ENCODE measurements at places on chromosomes 5 and 9. TPM values are rescaled to one million over a fixed set of nuclear protein-coding genes. Genes with fewer than 3 reads are reported as not detected.

The PPP1R26 gene
- total RNA-seq = 38.0 TPM

The POU5F2 gene
- total RNA-seq = 0.22 TPM

The CDH10 gene
- total RNA-seq = 0.22 TPM

The MYMK gene
- not detected for total RNA-seq

The PCDHB4 gene
- 1.6 TPM for total RNA-seq

The SMC5 gene
- total RNA-seq = 27.6 TPM

The PFN3 gene
- not detected for total RNA-seq

The LOX gene
- 0.79 TPM for total RNA-seq

The SLC6A3 gene
- 0.61 TPM for total RNA-seq

The HTR1A gene
- 0.79 TPM for total RNA-seq

The FBP2 gene
- total RNA-seq = not detected

The DIMT1 gene
- 35.5 TPM for total RNA-seq

The WDR38 gene
- total RNA-seq = not detected

The PIP5KL1 gene
- 11.6 TPM for total RNA-seq

The C1QTNF3 gene
- 1.1 TPM for total RNA-seq

The IFNA21 gene
- total RNA-seq = not detected

DNA sequence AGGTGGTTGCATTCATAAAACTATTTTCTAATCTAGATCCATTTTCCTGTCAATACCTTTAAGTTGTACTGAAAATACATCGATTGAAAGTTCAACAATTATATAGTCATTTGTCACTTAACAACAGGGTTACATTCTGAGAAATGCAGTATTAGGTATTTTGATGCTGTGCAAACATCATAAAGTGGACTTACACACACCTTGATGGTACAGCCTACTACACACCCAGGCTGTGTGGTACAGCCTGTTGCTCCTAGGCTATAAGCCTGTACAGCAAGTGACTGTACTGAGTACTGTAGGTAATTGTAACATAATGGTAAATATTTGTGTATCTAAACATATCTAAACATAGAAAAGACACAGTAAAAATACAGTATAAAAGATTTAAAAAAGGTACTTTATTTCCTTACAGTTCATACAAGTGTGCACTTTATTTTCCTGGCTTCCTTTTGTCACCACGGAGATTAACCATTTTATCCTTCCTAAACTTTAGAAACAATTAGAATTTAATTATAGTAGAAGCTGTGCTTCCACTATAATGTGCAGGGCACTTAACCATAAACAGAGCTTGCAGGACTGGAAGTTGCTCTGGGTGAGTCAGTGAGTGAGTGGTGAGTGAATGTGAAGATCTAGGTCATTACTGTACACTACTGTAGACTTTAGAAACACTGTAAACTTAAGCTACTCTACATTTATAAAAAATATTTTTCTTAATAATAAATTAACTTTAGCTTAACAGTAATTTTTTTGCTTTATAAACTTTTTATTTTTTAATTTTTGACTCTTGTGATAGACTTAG, 42.9 kb upstream of the MEF2C start:
- no peaks in the 10 kb centered on the region for H3K27me3 ChIP-seq
- H3K36me3 ChIP-seq = no peaks in the 10 kb centered on the region
- no peak overlapping the region for H3K27ac ChIP-seq
- H3K4me1 ChIP-seq = no peaks in the 10 kb centered on the region

DNA sequence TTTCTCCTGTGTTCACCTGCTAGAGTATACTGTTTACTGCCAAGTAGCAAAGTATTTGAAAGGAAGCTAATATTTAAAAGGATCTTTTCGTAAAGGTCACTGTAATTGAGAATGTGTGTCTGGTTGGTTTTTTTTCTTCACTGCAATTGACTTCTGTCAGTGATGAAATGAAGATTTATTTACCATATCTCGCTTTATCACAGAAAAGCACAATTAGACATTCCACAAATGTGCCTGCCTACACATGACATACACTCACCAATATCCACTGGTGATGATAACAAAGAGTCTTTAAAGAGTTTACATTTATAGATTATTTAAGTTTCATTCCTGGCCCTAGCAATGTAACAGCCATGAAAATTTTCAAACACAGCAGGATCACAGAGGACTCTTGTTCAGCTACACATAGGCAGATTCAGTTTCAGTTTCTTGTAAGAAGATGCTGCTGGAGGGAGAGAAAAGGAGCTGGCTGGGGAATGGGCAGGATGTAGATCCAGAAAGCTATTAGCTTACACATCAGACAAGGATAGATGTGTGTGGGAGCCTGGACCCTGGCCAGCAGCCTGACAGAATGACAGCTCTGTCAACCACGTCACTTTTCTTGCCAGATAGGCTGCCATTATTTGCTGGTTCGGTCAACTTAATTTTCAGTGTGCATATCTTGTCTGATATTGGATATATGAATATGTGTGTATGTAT, 104.0 kb downstream of the GDNF start:
- no peaks in the 10 kb centered on the region for H3K36me3 ChIP-seq
- no peak overlapping the region for H3K27ac ChIP-seq
- H3K4me3 ChIP-seq = no peak overlapping the region
- no peaks in the 10 kb centered on the region for H3K27me3 ChIP-seq
- no peak for DNase-seq

GRCh38 chr5:125756456-125756855, 666.8 kb upstream of the GRAMD2B start:
- H3K27ac ChIP-seq = no peak overlapping the region
- H3K4me1 ChIP-seq = no peaks in the 10 kb centered on the region
- no peaks in the 10 kb centered on the region for H3K27me3 ChIP-seq
- no peak for DNase-seq
- no peak overlapping the region for H3K4me3 ChIP-seq

- peaks cover 33% of the 10 kb centered on the region for H3K36me3 ChIP-seq
- H3K4me3 ChIP-seq = peak overlapping the region; percentile 100
- no peaks in the 10 kb centered on the region for H3K27me3 ChIP-seq
- H3K4me1 ChIP-seq = peaks cover 3% of the 10 kb centered on the region
- no peak for DNase-seq
Observed at GRCh38 chr5:43312699-43313034, 545 bp downstream of the HMGCS1 start.

DNA sequence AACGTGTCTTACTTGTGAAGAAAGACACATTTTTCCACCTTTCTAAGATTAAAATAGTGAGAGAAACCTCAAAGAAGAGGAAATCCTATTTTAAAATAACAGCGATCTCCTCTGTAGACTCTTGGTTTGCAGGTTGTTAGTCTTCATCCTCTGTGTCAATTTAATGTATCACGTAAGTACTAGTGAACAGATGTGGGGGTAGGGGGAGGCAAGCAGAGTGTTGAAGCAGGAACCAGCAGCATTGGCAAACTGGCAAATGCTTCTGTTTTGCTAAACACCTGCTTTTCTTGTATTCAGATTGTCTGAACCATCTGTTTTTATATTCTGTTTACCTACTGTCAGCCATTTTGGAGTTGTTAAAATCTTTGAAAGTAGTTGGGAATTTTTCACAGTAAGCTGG, 159.3 kb upstream of the TLX3 start:
- H3K36me3 ChIP-seq = no peaks in the 10 kb centered on the region
- H3K4me1 ChIP-seq = peaks cover 2% of the 10 kb centered on the region
- H3K27ac ChIP-seq = no peak overlapping the region
- no peaks in the 10 kb centered on the region for H3K27me3 ChIP-seq
- no peak for DNase-seq

DNA sequence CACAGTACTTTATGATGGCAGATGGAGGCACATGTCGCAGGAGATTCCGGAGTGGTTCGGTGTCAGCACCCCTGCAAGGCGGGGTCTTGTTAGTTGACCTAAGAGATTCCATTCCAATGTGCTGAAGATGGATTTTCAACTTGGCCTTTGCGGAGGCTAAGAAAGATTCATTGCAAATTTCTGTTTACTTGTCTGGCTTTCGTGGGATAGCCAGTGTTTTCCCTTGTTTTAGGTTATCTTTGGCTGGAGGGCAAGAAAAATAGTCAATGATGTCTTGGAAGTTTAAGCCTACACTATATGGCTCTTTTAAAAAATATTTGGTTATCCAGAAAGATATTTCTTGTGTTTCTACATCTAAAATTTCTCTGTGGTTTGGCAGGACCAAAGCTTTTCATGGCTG, 123.6 kb upstream of the PTCH1 start:
- no peaks in the 10 kb centered on the region for H3K4me1 ChIP-seq
- H3K4me3 ChIP-seq = no peak overlapping the region
- no peaks in the 10 kb centered on the region for H3K36me3 ChIP-seq

- H3K27me3 ChIP-seq = no peaks in the 10 kb centered on the region
- H3K4me3 ChIP-seq = no peak overlapping the region
- peaks cover 11% of the 10 kb centered on the region for H3K36me3 ChIP-seq
- no peak overlapping the region for H3K27ac ChIP-seq
- no peaks in the 10 kb centered on the region for H3K4me1 ChIP-seq
Observed at GRCh38 chr5:94102849-94103248, 361.4 kb upstream of the POU5F2 start.

- peak overlapping the region; percentile 78 for H3K4me3 ChIP-seq
- H3K27ac ChIP-seq = no peak overlapping the region
- DNase-seq = no peak
- no peaks in the 10 kb centered on the region for H3K36me3 ChIP-seq
Observed at GRCh38 chr9:20623021-20623747, 885 bp upstream of the MLLT3 start.

DNA sequence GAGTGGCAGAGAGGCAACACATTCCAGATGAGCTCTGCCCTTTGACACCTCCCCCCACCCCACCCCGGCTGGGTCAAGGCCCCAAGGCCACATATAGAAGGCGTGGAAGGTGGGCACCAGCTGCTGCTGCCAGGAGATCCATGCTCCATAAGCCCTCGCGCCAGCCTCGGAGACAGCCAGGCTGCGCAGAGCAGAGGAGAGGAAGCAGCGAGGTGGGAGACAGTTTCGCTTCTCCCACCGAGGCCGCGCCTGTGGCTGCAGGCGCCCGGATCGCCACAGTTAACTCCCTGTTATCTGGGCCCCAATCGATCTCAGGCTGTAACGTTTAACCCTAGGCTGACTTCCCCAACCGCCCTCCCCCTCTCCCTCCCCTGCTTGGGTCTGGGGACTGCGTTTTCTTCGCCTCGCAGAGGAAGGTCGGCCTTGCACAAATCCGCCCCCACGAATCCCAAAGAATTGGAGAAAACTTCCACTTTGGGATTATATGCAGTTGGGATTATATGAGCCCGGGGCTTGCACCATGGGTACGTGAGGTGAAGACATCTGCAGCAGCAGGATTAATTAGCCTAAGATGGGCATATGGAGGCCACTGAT, 1.1 kb upstream of the CXXC5 start:
- DNase-seq = no peak
- peak overlapping the region; percentile 99 for H3K4me3 ChIP-seq
- H3K27ac ChIP-seq = no peak overlapping the region
- H3K4me1 ChIP-seq = peaks cover 9% of the 10 kb centered on the region
- H3K27me3 ChIP-seq = peaks cover 14% of the 10 kb centered on the region

DNA sequence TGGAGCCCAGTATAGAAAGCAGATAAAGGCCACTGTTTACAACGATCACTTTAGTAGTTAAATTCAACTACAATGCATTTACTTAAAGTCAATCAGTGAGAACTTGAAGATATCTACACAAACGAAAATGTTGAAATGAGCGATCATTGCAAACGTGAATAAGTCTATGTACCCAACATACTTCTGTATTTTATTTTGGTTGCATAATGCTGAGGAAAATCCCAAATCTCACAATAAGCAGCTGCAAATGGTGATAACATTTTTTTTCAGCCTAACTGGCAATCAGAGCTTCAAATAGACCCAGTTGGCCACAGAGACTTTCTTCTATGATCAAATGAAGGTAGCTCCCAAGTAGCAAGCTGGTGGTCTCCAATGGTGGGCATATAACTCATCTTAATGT, 32.1 kb downstream of the PDGFRB start:
- H3K4me3 ChIP-seq = no peak overlapping the region
- no peaks in the 10 kb centered on the region for H3K36me3 ChIP-seq
- no peak for DNase-seq
- H3K27me3 ChIP-seq = no peaks in the 10 kb centered on the region
- no peaks in the 10 kb centered on the region for H3K4me1 ChIP-seq

- peaks cover under 1% of the 10 kb centered on the region for H3K36me3 ChIP-seq
- H3K4me1 ChIP-seq = peaks cover 5% of the 10 kb centered on the region
- H3K27ac ChIP-seq = no peak overlapping the region
- H3K4me3 ChIP-seq = no peak overlapping the region
Observed at GRCh38 chr5:143274952-143275351, 128.5 kb downstream of the NR3C1 start.

- peaks cover 14% of the 10 kb centered on the region for H3K36me3 ChIP-seq
- DNase-seq = no peak
- H3K27me3 ChIP-seq = no peaks in the 10 kb centered on the region
- H3K27ac ChIP-seq = no peak overlapping the region
- H3K4me1 ChIP-seq = no peaks in the 10 kb centered on the region
Observed at GRCh38 chr5:124524552-124525232, 221.7 kb downstream of the ZNF608 start.

DNA sequence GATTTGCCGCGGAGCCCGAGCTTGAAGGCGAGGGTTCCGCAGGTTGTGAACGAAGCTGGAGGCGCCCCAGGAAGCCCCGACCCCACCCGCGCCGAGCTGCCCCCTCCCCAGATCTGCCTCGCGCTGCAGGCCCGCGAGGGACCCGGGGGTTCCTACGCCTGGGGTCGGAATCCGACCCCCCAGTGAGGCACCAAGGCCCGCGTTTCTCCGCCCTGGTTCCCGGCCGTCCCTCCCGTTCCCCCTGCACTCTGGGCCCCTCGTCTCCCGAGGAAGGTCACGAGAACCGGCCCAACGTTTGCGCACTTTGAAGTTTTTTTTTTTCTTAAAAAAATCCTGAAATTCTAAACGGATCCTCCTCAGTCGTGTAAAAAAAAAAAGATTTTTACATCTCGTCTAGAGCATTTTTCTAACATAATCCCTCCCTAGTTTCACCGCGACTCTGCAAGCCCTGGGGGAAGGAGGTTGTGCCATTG, 880 bp upstream of the GFPT2 start:
- peaks cover 7% of the 10 kb centered on the region for H3K4me1 ChIP-seq
- H3K27ac ChIP-seq = no peak overlapping the region
- peak overlapping the region; percentile 62 for H3K4me3 ChIP-seq
- no peak for DNase-seq
- H3K36me3 ChIP-seq = peaks cover 23% of the 10 kb centered on the region

- H3K4me1 ChIP-seq = no peaks in the 10 kb centered on the region
- no peak for DNase-seq
- H3K4me3 ChIP-seq = no peak overlapping the region
- no peak overlapping the region for H3K27ac ChIP-seq
- H3K36me3 ChIP-seq = peaks cover 84% of the 10 kb centered on the region
Observed at GRCh38 chr5:178216088-178216534, 11.8 kb downstream of the HNRNPAB start.

DNA sequence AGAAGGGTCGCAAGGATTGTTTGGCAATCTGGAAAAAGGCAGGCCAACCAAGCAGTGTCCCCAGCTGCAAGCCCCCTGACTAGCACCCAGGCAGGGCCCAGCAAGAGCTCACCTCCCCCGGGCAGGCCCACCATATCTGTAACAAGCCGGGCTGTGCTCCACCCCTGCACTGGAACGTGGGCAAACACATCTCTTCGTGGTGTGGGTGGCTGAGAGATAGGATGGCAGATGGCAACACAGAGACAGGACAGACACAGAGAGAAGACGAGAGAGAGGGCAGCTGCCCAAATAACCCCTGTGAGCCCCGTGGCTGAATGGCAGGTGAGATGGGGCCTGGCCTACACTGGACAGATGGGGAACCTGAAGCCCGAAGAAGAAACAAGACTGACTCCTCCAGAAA, 9.4 kb downstream of the BBLN start:
- no peak overlapping the region for H3K4me3 ChIP-seq
- peaks cover 45% of the 10 kb centered on the region for H3K36me3 ChIP-seq
- no peak overlapping the region for H3K27ac ChIP-seq
- no peaks in the 10 kb centered on the region for H3K27me3 ChIP-seq
- no peak for DNase-seq
- no peaks in the 10 kb centered on the region for H3K4me1 ChIP-seq

- no peak overlapping the region for H3K27ac ChIP-seq
- no peaks in the 10 kb centered on the region for H3K36me3 ChIP-seq
- H3K4me1 ChIP-seq = no peaks in the 10 kb centered on the region
- no peak for DNase-seq
- H3K4me3 ChIP-seq = no peak overlapping the region
Observed at GRCh38 chr5:170087168-170087817, 18.4 kb upstream of the FOXI1 start.
